Tongue (tissue), 3 donors: ENCODE measurements at places on chromosomes 12 and 14. TPM values are rescaled to one million over a fixed set of nuclear protein-coding genes. Genes with fewer than 3 reads are reported as not detected.

IFNG-AS1 gene
- total RNA-seq: 3.3 TPM

VEZT gene
- 154 TPM for total RNA-seq

PIANP gene
- total RNA-seq: 1.6 TPM

SCN8A gene
- total RNA-seq: 2.1 TPM
